ENCODE measurements at places on chromosomes 6 and 20.

DNA sequence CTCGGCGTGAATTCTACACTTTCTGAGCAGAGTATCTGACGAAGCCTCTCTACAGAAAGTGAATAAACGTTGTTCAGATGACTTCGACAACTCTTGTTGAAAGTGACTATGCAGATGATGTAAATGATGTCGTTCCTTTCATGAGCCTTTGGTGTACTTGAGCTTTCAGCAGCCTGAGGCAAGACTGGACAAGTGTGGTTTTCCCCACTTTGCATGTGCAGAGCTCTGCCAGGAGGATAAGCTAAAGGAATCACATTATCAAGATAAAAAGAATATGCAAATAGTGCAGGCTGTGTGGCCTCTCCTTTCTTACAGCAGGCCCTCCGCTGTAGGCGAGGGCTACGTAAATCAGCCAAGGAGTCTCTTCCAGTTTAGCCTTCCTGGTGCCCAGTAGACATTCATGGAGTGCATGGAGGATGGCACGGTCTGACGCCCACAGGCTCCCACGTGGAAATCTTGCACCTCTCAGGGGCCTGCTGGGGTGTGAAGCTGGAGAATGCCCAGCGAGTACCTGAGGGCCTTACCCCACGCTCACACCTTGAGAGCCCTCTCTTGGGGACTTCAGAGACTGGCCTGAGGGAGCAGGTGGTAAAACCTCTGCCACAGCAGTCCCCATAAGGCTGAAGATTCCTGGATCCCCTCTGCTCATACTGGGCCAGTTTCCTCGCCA lies 54.9 kb downstream of the RPP40 start:
- no peak for DNase-seq

- no peak for DNase-seq
These were observed 32.0 kb upstream of the SSTR4 start for GRCh38 chr20:23003077-23003635.

DNA sequence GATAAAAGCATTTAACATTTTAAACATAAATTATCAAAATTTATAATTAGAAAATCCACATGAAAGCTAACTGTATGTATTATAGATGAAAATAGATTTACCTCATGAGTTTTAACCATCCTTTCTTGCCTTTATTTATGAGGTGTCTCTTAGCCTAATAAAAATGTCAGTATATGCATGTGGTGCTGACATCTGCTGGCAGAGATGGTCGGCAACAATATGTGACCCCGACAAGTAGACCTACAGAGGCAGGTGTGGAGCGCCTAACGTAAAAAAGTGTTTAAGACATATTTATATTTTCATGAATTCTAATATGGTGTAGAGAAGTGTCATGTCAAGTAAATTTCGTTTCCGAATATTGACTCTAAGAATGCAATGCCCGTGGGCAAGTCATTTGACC lies 149.0 kb upstream of the FUT9 start:
- peak; percentile 6 for DNase-seq

- DNase-seq: no peak
These were observed 10.1 kb downstream of the MAP7 start for GRCh38 chr6:136539967-136540652.

GRCh38 chr20:33482581-33482980 lies 7.3 kb upstream of the CBFA2T2 start:
- DNase-seq: no peak

GRCh38 chr20:64040231-64041039 lies 4.5 kb downstream of the C20orf204 start:
- DNase-seq: no peak

DNA sequence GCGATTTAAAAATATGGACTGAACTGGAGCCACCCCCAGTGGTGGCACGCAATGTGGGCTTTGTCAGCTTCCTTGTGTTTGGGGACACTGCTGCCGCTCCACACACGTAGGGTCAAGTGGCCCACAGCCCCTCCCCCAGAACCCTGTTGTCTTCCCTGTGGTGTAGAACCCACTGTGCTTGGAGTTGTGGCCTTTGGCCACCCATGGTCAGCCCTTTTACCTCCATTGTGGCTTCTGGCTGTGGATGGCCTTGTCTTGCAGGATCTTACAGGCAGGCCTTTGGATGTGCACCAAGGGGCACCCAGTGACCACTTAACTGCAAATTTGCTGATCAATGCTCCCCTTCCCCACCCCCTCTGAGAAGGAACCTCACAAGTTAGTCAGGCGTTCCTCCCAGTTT lies 2.0 kb upstream of the LEMD2 start:
- DNase-seq: no peak

GRCh38 chr6:38178584-38178886 lies 359.0 kb downstream of the ZFAND3 start:
- DNase-seq: no peak

DNA sequence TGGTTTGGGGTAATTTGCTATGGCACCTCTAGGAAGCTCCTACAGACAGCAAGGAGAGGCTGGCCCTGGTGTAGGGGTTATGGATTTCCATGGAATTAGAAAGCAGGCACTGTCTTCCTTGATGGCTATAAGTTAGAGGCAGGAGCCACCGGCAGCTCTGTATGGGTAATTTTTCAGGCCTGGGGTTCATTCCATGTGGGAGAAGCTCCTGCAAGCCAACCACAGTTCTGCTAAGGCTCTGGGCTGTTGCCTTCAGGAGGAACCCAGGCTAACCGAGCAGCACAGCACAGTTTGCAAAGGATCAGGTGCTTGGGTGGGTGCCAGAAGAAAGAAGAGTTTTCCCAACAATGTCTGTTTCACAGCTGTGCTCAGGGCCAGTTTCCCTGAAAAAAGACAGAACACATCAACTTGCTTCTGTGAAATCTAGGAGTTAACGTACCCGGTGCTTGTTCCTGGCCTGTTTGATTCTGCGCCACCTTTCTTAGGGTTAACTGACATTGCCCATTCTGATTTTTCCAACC lies 162.8 kb upstream of the MYLIP start:
- DNase-seq: no peak

GRCh38 chr20:49674383-49675352 lies 39.0 kb downstream of the B4GALT5 start:
- no peak for DNase-seq

DNA sequence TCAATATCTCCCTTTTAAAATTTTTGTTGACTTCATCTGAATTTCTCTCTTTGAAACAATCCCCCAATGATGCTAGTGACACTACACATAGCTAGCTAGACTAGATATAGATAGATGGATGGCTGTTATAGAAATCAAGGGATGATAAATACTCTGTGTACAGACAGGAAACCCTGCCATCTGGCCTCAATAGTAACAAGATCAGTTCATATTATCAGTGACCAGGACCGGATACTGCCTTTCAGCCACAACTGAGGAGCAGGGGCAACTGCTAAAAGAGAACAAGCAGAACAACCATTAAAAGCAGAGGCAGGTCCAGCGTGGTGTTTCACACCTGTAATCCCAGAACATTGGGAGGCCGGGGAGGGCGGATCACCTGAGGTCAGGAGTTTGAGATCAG lies 118.3 kb upstream of the FAM184A start:
- no peak for DNase-seq

GRCh38 chr6:56745081-56745480 lies 102.4 kb upstream of the DST start:
- no peak for DNase-seq

GRCh38 chr6:134882426-134883038 lies 67.4 kb downstream of the ALDH8A1 start:
- peak; percentile 65 for DNase-seq

All from putamen (tissue), 1 donor.